ENCODE measurements at places on chromosomes 3 and 15. TPM values are rescaled to one million over a fixed set of nuclear protein-coding genes. Genes with fewer than 3 reads are reported as not detected.

DNA sequence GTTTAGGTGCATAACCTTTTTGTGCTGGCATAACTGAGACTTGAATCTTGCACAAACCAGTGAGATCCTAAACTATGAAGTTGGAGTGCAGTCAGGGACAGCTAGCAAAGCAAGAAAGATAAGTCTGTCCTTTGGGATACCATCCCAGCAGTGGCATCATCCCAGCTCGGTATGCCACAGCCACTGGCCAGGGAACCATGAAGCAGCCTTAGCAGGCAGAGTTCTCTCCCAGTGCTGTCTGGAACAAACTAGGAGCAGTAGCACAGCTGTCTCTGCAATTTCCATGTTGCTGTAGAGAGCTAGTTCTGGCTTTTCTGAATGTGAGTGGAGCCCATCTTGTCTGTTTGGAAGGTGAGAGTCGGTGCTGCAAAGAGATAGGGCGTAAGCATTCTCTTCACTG lies 130.3 kb downstream of the DTWD1 start:
- DNase-seq, result no peak
- H3K36me3 ChIP-seq, result no peaks in the 10 kb centered on the region
- no peak overlapping the region for H3K4me3 ChIP-seq
- no peaks in the 10 kb centered on the region for H3K27me3 ChIP-seq

DNA sequence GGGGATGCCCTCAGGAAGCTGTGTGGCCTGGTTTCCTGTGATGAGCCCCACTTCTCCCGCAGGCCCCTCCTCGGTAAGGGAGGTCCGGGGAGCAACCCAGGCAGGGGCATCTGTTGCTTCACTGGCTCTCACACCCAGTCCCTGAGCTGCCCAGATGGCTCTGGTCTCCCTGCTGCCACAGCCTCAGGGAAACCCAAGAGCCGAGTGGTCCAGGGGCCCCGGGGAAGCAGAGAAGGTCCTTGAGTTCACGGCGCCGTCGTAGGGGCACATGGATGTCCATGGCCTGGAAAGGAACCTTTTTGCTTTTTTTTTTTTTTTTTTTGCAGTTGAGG lies 13.3 kb upstream of the LRRC15 start:
- DNase-seq, result no peak
- H3K27me3 ChIP-seq, result peaks cover 14% of the 10 kb centered on the region
- H3K4me3 ChIP-seq, result no peak overlapping the region
- H3K4me1 ChIP-seq, result peaks cover 9% of the 10 kb centered on the region

DNA sequence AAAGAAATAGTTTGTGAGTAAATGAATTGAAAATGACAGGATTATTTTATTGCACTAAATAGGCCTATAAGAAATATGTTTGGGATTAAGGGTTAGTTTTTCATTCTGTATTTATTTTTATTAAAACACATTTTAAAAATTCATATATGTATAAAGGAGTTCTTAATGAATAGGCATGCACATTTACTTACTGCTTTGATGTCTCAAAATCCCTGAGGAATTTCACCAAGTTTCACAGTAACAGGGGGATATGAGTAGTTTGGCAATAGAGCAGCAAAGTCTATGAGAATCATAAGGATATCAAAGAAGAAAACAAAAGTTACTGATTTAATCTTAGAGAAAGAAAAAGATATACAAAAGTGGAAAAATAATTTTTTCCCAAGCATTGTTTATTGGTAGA lies 411.7 kb downstream of the NAALADL2 start:
- H3K4me1 ChIP-seq, result no peaks in the 10 kb centered on the region
- no peak overlapping the region for H3K27ac ChIP-seq
- no peak overlapping the region for H3K4me3 ChIP-seq
- DNase-seq, result no peak

EBLN2 gene
- 1.3 TPM for total RNA-seq

DNA sequence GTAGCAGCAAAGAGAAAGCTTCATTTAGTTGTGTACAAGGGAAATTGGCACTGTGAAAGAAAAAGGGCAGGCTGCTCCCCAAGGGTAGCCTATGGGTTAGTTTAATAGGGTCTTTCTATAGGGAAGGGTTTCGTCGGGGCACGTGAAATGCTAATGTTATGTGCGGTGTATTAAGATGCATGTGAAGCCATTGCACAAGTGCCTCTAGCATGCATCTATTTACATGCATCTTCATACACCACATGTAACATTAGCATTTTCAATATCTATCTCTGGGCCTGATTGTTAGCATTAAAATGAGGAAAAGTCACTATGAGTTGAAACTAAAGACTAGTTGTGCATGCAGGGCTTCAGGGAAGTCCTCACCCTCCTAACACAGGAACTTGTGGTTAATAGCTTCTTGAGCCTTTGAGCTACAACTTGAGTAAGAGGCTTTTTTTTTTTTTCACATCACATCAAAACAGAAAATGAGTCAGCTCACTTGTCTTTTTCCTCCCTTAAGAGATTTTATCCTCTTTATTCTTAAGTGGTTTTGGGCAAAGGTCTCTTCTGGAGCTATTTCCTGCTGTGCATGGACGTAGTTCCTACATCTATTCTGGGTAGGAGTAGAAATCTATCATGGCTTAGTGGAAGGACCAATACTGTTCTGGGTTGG lies 613.4 kb downstream of the ZPLD1 start:
- H3K4me1 ChIP-seq, result no peaks in the 10 kb centered on the region
- H3K27me3 ChIP-seq, result no peaks in the 10 kb centered on the region
- no peak overlapping the region for H3K27ac ChIP-seq
- no peak for DNase-seq
- H3K36me3 ChIP-seq, result no peaks in the 10 kb centered on the region
- no peak overlapping the region for H3K4me3 ChIP-seq

ROPN1 gene
- not detected for total RNA-seq

CNTN3 gene
- not detected for total RNA-seq

GRCh38 chr3:1515882-1516281 lies 423.1 kb downstream of the CNTN6 start:
- no peak overlapping the region for H3K4me3 ChIP-seq
- no peaks in the 10 kb centered on the region for H3K36me3 ChIP-seq
- no peaks in the 10 kb centered on the region for H3K27me3 ChIP-seq
- no peak for DNase-seq

GRCh38 chr3:73204841-73205240 lies 143.4 kb downstream of the EBLN2 start:
- H3K36me3 ChIP-seq, result no peaks in the 10 kb centered on the region
- H3K27me3 ChIP-seq, result no peaks in the 10 kb centered on the region
- DNase-seq, result no peak
- H3K4me3 ChIP-seq, result no peak overlapping the region
- H3K27ac ChIP-seq, result no peak overlapping the region

DNA sequence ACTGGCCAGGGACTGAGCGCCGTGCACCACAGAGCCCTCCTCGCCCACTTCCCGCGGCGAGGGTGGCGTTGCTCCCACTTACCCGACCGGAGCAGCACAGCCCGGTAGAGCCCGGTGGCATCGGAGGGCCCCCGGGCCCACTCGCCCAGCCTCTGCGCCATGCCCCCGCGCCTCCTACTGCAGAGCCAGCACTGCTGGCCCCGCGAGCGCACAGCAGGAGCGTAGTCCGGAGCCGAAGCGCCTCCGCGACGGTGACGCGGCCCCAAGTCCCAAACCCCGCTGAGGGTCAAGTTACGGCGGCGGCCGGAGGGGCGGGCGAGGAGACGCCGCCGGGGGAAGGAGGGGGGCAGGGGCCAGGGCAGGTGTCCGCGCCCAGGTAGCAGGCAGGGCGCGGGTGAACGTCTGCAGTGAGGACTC lies 9.6 kb upstream of the FAM107A start:
- H3K27ac ChIP-seq, result no peak overlapping the region
- 0 out of 2 replicates have a peak, but pooled peaks cover 1% of the 10 kb centered on the region for H3K27me3 ChIP-seq
- DNase-seq, result no peak
- H3K4me1 ChIP-seq, result peaks cover 14% of the 10 kb centered on the region
- H3K4me3 ChIP-seq, result no peak overlapping the region
- H3K36me3 ChIP-seq, result no peaks in the 10 kb centered on the region

- peak overlapping the region; percentile 78 for H3K4me3 ChIP-seq
- H3K27me3 ChIP-seq, result no peaks in the 10 kb centered on the region
- H3K4me1 ChIP-seq, result peaks cover 67% of the 10 kb centered on the region
- peak overlapping the region; percentile 85 for H3K27ac ChIP-seq
Measured at GRCh38 chr3:58535531-58536500, 1.2 kb downstream of the ACOX2 start.

TMEM207 gene
- total RNA-seq, result not detected

GRCh38 chr3:111619833-111620232 lies 24.7 kb upstream of the ZBED2 start:
- DNase-seq, result no peak
- no peaks in the 10 kb centered on the region for H3K27me3 ChIP-seq
- no peak overlapping the region for H3K27ac ChIP-seq
- H3K4me1 ChIP-seq, result no peaks in the 10 kb centered on the region

DNA sequence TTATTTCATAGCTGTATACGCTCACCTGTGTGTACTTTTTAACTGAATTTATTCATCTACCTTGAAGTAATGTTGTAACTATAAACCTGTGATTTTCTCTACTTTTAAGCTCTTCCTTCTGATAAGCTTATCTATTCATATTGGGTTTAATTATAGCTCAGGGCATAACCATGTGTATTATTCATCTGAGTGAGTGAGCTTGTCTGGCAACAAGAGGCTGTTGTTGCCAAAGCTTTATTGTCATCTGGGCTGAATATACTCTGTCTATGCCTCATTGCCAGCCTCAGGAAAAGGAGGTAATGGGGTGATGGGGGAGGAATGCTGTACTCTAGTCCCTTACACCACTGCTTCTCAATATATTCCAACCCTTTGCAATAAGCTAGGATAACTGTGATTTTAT lies 292.4 kb downstream of the UBE2E2 start:
- H3K27me3 ChIP-seq, result no peaks in the 10 kb centered on the region
- H3K4me3 ChIP-seq, result no peak overlapping the region
- no peak for DNase-seq
- H3K27ac ChIP-seq, result no peak overlapping the region
- no peaks in the 10 kb centered on the region for H3K4me1 ChIP-seq

- no peak overlapping the region for H3K27ac ChIP-seq
- DNase-seq, result no peak
- H3K4me3 ChIP-seq, result no peak overlapping the region
- no peaks in the 10 kb centered on the region for H3K27me3 ChIP-seq
- no peaks in the 10 kb centered on the region for H3K4me1 ChIP-seq
- peaks cover 31% of the 10 kb centered on the region for H3K36me3 ChIP-seq
Measured at GRCh38 chr15:22872936-22873701, 34.7 kb downstream of the NIPA2 start.

DNA sequence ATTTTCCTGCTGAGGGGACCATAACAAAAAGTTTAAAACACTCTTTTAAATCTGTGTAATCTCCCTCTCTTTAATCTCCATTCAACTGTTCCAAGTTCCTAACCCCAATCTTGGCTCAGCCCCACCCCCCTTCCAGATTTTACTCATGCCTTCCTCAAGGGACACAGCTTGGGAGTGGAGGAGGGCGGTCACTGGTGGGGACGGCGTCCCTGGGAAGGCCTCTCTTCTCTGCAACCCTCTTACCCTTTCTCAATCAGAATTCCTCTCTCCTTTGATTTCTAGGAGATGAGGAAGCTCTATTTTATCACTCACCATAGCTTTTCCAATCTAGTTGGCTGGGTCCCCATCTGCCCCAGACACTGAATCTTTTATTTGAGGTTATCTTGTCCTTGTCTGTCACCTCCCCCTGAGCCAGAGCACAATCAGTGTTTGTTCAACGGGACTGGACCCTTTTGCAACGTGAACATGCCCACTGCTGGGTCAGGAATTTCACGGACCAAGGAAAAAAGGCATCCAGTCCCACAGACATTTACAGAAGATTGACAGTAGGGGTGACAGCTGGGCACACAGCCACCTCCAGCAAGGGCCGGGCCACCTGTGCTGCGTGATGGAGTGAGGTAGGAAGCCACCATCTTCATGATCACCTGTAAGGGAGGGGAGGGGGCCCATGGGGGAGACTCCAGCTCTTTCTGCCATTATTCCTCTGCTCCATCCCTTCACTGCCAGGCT lies 84.0 kb upstream of the HERC1 start:
- H3K36me3 ChIP-seq, result no peaks in the 10 kb centered on the region
- H3K4me1 ChIP-seq, result peaks cover 64% of the 10 kb centered on the region
- H3K4me3 ChIP-seq, result no peak overlapping the region

CLDN18 gene
- not detected for total RNA-seq

DNA sequence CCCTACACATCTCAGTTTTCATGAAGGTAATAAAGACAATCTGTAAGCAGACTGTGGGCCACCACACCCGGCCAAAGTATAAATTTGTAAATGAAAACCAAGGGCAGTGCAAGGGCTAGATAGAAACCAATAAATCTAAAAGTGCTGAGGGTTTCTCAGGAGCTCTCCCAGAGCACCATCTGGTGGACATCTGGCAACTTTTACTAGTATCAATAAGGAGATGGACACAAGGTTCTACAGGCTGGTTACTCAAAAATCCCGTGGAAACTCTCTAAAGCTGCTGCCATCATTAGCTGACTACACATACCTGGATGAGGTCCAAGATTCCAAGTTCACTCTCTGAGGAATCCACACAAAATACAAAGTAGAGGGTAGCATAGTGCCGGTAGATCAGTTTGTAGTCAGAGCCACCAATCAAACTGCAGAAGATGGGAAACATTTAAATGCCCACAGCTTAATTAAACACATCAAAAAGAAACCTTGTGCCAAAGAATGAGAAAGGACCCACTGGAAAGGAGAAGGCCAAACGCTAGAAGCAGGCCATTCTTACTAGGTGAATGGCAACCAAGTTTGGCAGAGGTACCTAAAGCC lies 5.5 kb downstream of the AP3S2 start:
- no peaks in the 10 kb centered on the region for H3K27me3 ChIP-seq
- H3K4me3 ChIP-seq, result no peak overlapping the region
- H3K4me1 ChIP-seq, result peaks cover 14% of the 10 kb centered on the region
- H3K36me3 ChIP-seq, result peaks cover 38% of the 10 kb centered on the region

DNA sequence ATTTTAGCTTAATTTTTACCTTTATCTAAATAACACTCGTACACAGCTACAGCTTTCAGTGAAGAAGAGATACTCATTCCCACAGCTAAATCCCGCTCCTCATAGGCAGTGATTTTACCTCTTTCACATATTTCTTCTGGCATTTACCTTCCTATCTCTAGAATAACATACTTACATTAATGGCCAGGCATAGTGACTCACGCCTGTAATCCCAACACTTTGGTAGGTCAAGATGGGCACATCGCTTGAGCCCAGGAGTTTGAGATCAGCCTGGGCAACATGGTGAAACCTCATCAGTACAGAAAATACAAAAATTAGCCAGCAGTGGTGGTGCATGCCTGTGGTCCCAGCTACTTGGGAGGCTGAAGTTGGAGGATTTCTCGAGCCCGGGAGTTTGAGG lies 80.2 kb downstream of the PPARG start:
- H3K36me3 ChIP-seq, result no peaks in the 10 kb centered on the region
- H3K27me3 ChIP-seq, result no peaks in the 10 kb centered on the region
- H3K27ac ChIP-seq, result no peak overlapping the region
- H3K4me1 ChIP-seq, result peaks cover 21% of the 10 kb centered on the region
- no peak overlapping the region for H3K4me3 ChIP-seq

GRIP2 gene
- total RNA-seq, result 0.08 TPM

CFAP92 gene
- total RNA-seq, result 0.45 TPM

GRCh38 chr3:88113311-88114162 lies 36.2 kb upstream of the C3orf38 start:
- no peaks in the 10 kb centered on the region for H3K27me3 ChIP-seq
- H3K4me1 ChIP-seq, result no peaks in the 10 kb centered on the region
- DNase-seq, result peak; percentile 60
- H3K36me3 ChIP-seq, result peaks cover 11% of the 10 kb centered on the region

- H3K4me3 ChIP-seq, result no peak overlapping the region
- H3K27ac ChIP-seq, result no peak overlapping the region
- H3K4me1 ChIP-seq, result peaks cover 24% of the 10 kb centered on the region
- H3K27me3 ChIP-seq, result no peaks in the 10 kb centered on the region
- H3K36me3 ChIP-seq, result no peaks in the 10 kb centered on the region
Measured at GRCh38 chr15:62486041-62486440, 321.0 kb upstream of the C2CD4B start.

Data from HepG2 (cell line).